ENCODE measurements at places on chromosomes 12 and 14.

DNA sequence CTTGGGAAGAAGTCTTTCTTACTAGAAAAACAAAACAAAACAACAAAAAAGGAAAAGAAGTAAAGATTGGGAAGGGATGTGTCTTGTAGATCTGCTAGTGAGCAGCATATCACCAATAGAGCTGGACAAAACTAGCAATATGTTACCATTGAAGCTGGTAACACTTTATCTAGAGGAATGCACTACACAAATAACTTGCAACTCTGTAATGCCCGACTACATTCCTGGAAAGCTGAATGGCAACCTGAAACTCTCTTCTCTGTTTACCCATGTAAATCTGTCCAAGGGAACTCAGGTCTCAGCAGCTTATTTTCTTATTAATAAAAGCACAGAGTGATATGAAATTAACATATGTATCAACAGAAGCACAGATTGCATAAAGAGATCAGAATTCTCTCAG is 624.4 kb downstream of the KCNH5 start:
- DNase-seq = no peak
- H3K4me3 ChIP-seq = no peak overlapping the region
- H3K27ac ChIP-seq = no peak overlapping the region
- H3K4me1 ChIP-seq = no peaks in the 10 kb centered on the region
- H3K36me3 ChIP-seq = no peaks in the 10 kb centered on the region

DNA sequence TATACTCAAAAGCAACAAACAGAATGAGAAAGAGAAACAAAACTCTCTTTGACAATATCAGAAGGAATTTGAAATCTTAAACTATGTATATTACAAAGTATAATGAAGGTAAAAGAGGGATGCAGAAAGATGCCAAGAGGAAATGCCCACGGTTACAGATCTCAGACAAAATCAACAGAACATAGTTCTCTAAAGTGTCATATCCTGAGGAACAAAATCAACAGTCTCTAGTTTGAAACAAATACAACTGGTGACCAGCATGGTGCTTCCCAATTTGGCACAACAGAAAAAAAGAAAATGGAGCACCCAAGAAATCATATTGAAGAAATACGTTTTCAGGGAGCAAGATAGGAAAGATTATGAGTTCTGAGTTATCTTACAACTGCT is 116.5 kb downstream of the METTL25 start:
- peaks cover 23% of the 10 kb centered on the region for H3K36me3 ChIP-seq
- H3K4me3 ChIP-seq = no peak overlapping the region
- no peak for DNase-seq
- H3K4me1 ChIP-seq = no peaks in the 10 kb centered on the region
- no peaks in the 10 kb centered on the region for H3K27me3 ChIP-seq

DNA sequence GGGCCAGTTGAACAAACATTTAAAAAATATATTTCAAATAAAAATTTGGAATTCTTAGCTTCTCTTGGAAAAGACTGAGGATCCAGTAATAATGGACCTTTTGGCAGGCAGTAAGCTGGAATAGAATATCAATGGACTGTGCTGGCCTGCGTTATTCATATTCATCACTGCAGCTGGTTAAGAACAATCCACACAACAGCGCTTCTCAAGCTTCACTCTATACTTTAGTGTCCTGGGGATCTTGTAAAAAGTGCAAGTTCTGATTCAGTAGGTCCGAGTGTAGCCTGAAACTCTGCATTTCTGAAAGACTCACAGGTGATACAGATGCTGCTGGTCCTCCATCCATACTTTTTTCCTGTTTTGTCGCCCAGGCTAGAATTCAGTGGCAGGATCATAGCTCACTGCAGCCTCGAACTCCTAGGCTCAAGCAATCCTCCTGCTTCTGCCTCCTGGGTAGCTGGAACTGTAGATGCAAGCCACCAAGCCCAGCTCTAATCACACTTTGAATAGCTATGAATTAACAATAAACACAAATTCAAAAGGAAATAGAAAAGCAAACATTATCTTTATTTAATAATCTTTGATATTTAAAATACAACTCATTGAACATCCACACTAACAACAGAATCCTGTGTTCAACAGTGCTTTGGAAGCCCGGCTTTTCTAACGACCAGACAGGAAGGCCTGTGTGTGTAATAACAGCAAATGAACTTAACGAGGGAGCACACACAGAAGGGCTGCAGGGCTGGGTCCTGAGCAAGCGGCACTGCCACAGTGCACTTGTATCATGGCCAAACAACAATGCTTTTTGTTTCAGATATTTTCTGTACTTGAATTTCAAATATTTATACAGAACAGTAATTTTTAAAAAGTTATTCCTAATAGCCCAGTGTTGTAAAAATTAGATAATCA is 18.4 kb upstream of the TRIP11 start:
- H3K36me3 ChIP-seq = no peaks in the 10 kb centered on the region
- H3K4me3 ChIP-seq = no peak overlapping the region
- no peaks in the 10 kb centered on the region for H3K4me1 ChIP-seq
- no peaks in the 10 kb centered on the region for H3K27me3 ChIP-seq
- H3K27ac ChIP-seq = no peak overlapping the region

- H3K27ac ChIP-seq = no peak overlapping the region
- no peak overlapping the region for H3K4me3 ChIP-seq
- H3K4me1 ChIP-seq = peaks cover 38% of the 10 kb centered on the region
Observed at GRCh38 chr12:49636979-49637755, 13.8 kb downstream of the PRPF40B start.

GRCh38 chr14:91911474-91912032 is 35.9 kb downstream of the FBLN5 start:
- no peaks in the 10 kb centered on the region for H3K36me3 ChIP-seq
- peaks cover 33% of the 10 kb centered on the region for H3K4me1 ChIP-seq
- DNase-seq = no peak
- no peaks in the 10 kb centered on the region for H3K27me3 ChIP-seq
- no peak overlapping the region for H3K4me3 ChIP-seq

GRCh38 chr12:94170690-94171594 is 22.6 kb downstream of the PLXNC1 start:
- peak overlapping the region; percentile 7 for H3K27ac ChIP-seq
- no peak for DNase-seq
- peaks cover 43% of the 10 kb centered on the region for H3K4me1 ChIP-seq
- H3K27me3 ChIP-seq = peaks cover 3% of the 10 kb centered on the region
- peaks cover 8% of the 10 kb centered on the region for H3K36me3 ChIP-seq

DNA sequence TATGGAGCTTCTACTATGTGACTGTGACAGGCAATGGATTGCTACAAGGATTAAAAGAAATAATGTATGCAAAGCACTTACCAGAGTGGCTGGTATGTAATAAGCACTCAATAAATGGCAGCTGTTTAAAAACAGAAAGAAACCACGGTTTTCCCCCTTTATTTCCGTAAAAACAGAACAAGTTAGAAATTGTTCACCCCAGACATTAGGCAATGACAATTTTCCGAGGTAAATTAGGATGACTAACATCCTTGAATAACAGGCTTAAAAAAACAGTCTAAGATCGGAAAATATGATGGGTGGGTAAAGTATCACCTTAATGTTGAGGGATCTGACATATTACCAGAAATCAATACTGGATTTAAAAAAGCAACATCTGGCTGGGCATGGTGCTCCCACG is 20.9 kb upstream of the CNIH1 start:
- no peaks in the 10 kb centered on the region for H3K4me1 ChIP-seq
- peaks cover 2% of the 10 kb centered on the region for H3K36me3 ChIP-seq
- DNase-seq = no peak
- no peak overlapping the region for H3K27ac ChIP-seq

- no peak overlapping the region for H3K4me3 ChIP-seq
- no peaks in the 10 kb centered on the region for H3K36me3 ChIP-seq
- no peak overlapping the region for H3K27ac ChIP-seq
- DNase-seq = no peak
- no peaks in the 10 kb centered on the region for H3K4me1 ChIP-seq
Observed at GRCh38 chr12:106595268-106595667, 12.5 kb downstream of the RFX4 start.

GRCh38 chr14:85539510-85539909 is 9.6 kb downstream of the FLRT2 start:
- H3K4me1 ChIP-seq = no peaks in the 10 kb centered on the region
- H3K27me3 ChIP-seq = peaks cover 22% of the 10 kb centered on the region
- no peak overlapping the region for H3K27ac ChIP-seq
- DNase-seq = no peak
- H3K4me3 ChIP-seq = no peak overlapping the region

GRCh38 chr12:43815416-43815815 is 9.3 kb upstream of the TWF1 start:
- H3K36me3 ChIP-seq = no peaks in the 10 kb centered on the region
- DNase-seq = no peak
- H3K27ac ChIP-seq = no peak overlapping the region
- H3K4me3 ChIP-seq = no peak overlapping the region

DNA sequence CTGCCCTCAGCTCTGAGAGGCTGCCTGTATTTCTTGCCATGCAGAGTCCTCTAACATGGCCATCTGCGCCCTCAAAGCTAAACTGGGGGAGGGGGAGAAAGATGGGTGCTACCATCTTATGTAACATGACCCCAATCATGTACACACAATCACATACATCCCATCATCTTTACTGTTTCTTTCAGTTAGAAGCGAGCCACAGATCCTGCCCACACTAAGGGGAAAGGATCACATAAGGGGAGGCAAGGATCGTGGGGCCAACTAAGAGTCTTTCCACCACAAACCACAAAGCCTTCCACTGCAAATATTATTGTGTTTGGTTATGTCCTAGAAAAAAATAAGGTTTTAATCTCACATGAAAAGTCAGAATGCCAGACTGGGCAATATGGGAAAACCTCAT is 11.8 kb upstream of the AMN1 start:
- H3K36me3 ChIP-seq = no peaks in the 10 kb centered on the region
- H3K4me1 ChIP-seq = peaks cover 21% of the 10 kb centered on the region
- H3K27ac ChIP-seq = peak overlapping the region; percentile 16
- no peak for DNase-seq
- no peak overlapping the region for H3K4me3 ChIP-seq
- H3K27me3 ChIP-seq = no peaks in the 10 kb centered on the region

DNA sequence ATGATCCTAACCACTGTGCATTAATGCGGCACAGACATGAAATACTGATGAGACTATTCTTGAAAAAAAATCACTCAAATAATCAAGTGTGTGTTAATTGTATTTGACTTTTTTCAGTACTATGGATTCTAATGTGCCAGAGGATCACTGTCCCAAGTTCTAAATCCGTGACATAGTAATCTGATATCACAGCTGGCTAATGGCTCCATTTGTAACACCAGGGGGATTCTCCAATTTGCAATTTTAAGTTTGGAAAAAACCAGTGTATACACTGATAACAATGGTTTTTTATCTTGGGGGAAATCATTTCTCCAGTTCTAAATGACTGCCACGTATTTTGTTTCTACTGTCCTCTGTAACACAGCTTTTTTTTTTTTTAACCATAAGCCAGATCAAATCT is 33.0 kb downstream of the MPHOSPH9 start:
- no peak for DNase-seq
- H3K4me1 ChIP-seq = peaks cover 4% of the 10 kb centered on the region
- H3K27me3 ChIP-seq = no peaks in the 10 kb centered on the region
- H3K27ac ChIP-seq = no peak overlapping the region
- no peak overlapping the region for H3K4me3 ChIP-seq

DNA sequence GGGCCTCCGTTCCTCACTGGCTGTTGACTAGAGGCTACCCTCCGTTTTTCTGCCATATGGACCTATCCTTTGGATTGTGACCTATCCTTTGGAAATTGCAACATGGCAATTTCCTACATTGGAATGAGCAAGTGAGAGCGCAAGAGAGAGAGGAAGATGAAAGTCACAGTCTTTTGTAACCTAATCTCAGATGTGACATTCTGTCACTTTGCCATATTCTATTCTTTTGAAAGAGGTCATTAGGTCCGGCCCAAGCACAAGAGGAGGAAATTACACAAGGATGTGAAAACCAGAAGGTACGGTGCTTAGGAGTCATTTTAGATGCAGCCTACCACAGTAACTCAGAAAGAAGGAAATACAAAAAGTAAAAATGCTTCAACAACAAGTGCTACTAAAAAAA is 47.3 kb upstream of the SRP54 start:
- no peak for DNase-seq
- no peaks in the 10 kb centered on the region for H3K27me3 ChIP-seq
- peaks cover 10% of the 10 kb centered on the region for H3K4me1 ChIP-seq
- no peak overlapping the region for H3K27ac ChIP-seq
- no peak overlapping the region for H3K4me3 ChIP-seq
- H3K36me3 ChIP-seq = no peaks in the 10 kb centered on the region

- no peak overlapping the region for H3K27ac ChIP-seq
- peaks cover 20% of the 10 kb centered on the region for H3K27me3 ChIP-seq
- DNase-seq = no peak
- H3K36me3 ChIP-seq = no peaks in the 10 kb centered on the region
- peaks cover 9% of the 10 kb centered on the region for H3K4me1 ChIP-seq
Observed at GRCh38 chr14:73244541-73245290, 7.4 kb downstream of the PAPLN start.

DNA sequence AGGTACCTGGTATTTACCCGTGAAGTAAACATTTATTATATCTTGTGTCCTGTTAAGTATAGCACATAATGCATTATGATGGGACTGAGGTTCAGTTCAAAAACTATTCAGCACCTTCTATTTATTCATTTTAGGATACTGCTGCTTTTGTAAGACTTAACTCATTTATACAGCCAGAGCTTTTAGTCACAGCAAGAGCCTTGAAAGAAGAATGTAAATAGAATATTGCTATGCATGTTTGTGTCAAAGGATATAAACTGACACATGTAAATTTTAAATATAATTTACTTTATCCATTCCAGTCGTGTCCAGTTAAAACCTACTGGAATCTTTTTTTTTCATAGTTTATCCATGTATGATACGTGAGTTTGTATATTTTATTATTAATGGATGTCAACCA is 168.8 kb downstream of the FUT8 start:
- no peak overlapping the region for H3K4me3 ChIP-seq
- DNase-seq = no peak
- H3K36me3 ChIP-seq = no peaks in the 10 kb centered on the region
- peaks cover 5% of the 10 kb centered on the region for H3K4me1 ChIP-seq
- no peak overlapping the region for H3K27ac ChIP-seq
- no peaks in the 10 kb centered on the region for H3K27me3 ChIP-seq

GRCh38 chr14:61104358-61104757 is 123.3 kb downstream of the SLC38A6 start:
- H3K27ac ChIP-seq = peak overlapping the region; percentile 83
- H3K4me1 ChIP-seq = peaks cover 26% of the 10 kb centered on the region
- no peak for DNase-seq

DNA sequence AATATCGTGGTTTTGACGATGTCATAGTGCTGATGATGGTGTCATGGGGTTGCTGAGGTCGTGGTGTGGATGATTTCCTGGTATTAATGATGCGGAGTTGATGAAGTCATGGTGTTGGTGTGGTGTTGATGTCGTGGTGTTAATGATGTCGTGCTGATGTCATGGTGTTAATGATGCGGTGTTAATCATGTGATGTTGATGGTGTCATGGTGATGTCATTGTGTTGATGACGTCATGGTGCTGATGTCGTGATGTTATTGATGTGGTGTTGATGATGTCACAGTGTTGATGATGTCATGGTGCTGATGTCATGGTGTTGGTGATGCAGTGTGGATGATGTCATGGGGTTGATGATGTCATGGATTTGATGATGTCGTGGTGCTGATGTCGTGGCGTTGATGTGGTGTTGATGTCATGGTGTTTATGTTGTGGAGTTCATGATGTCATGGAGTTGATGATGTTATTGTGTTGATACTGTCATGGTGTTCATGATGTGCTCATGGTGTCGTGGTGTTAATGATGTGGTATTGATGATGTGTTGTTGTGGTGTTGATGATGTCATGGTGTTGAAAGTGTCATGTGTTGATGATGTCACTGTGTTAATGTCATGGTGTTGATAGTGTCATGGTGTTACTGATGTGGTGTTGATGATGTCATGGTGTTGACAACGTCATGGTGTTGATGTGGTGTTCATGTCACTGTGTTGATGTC is 48.5 kb upstream of the RIMBP2 start:
- H3K27ac ChIP-seq = no peak overlapping the region
- H3K27me3 ChIP-seq = no peaks in the 10 kb centered on the region
- H3K36me3 ChIP-seq = no peaks in the 10 kb centered on the region
- H3K4me3 ChIP-seq = no peak overlapping the region

Data from natural killer cell treated with Interleukin-12 subunit alpha and Interleukin-12 subunit beta and Interleukin-15 and Interleukin-18, amount 100 ng/mL, for 72 hours (primary cell).